ENCODE measurements at places on chromosomes 2 and 18.

DNA sequence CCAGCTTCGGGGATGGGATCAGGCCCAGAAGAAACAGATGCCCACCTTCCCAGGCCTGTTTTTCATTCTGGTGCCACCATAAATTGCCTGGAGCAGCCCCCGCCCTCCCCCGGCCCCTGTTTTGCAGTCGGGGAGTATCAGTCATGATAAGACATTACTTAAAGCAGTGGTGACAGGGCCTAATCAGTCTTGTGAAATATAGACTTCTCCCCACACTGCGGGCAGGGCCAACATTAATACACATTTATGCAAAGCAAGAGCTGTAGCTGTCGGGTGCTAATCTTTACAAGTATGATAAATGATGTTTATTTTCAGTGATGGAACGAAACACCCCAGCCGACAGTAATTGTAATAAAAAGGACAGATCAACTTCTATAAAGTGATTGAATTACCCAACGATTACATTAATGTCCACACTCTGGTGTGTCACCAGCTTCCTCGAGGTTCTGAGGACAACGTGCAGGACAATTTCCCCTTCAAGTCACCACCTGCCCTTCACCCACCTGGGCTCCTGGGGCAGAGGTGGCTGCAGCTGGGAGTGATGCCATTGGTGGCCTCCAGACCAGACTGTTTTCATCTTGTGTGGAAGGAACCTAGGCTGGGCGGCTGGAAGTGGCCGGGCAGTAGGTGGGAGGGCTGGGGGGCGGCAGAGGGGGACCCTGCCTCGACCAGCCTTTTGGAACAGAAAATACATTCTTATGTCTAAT, 226.0 kb downstream of the TFCP2L1 start:
- no peaks in the 10 kb centered on the region for H3K27me3 ChIP-seq
- no peak overlapping the region for H3K4me3 ChIP-seq
- H3K27ac ChIP-seq: no peak overlapping the region
- H3K4me1 ChIP-seq: no peaks in the 10 kb centered on the region

DNA sequence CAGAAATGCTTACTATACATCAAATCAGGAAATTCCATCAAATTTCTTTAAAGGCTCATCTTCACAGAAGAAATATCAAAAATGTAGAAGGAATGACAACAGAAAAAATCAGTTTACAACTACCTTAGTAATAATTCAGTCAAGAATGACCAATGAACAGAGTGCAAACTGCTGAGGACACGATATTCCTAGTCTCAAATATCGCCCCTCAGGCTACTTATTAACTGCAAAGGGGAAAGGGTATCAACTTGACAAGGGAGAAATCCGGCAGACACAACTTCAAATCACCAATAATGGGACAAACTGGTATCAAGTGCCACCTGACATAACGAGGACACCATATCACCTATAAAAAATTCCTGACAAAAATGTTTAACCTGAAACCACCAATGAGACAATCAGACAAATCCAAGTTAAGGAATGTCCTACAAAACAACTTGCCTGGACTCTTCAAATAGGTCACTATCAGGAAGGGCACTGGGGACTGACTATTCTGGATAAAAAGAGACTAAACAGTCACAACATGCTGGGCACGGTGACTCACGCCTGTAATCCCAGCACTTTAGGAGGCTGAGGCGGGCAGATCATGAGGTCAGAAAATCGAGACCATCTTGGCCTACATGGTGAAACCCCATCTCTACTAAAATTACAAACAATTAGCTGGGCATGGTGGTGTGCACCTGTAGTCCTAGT, 12.8 kb downstream of the COX7A2L start:
- no peak for DNase-seq
- H3K4me1 ChIP-seq: peaks cover 12% of the 10 kb centered on the region
- H3K27ac ChIP-seq: no peak overlapping the region
- no peaks in the 10 kb centered on the region for H3K27me3 ChIP-seq
- no peak overlapping the region for H3K4me3 ChIP-seq

DNA sequence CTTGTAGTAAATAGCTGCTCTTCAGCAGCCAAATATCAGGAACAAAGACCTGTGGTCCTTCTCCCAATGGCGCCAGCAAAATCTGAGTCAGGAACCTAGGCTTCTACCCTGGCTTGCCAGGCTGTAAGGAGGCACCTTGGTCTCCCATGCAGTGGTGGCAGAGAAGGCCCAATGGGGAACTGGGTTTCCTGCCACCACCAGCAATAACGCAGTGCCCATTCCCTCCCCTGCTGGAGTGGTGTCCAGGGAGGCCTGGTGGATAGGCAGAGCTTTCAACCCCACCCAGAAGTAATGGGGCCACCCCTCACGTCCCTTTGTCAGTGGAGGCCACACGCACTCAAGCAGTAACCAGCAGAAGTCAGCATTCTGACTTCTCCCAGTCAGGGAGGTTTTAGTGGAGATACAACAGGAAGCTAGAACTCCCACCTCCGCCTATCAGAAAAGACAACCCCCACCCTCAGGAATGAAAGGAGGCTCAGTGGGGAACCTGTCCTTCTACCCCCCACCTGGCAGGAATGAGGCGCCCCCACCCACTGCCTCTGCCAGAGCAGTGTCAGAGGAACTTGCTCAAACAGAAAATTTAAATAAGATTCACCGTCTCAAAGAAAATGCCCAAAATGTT, 132.4 kb downstream of the COPS8 start:
- DNase-seq: no peak
- no peaks in the 10 kb centered on the region for H3K4me1 ChIP-seq
- no peak overlapping the region for H3K4me3 ChIP-seq
- no peaks in the 10 kb centered on the region for H3K36me3 ChIP-seq
- no peak overlapping the region for H3K27ac ChIP-seq

GRCh38 chr18:28050545-28050944, 126.4 kb downstream of the CDH2 start:
- no peak overlapping the region for H3K4me3 ChIP-seq
- no peaks in the 10 kb centered on the region for H3K4me1 ChIP-seq
- no peak overlapping the region for H3K27ac ChIP-seq
- no peaks in the 10 kb centered on the region for H3K36me3 ChIP-seq
- no peaks in the 10 kb centered on the region for H3K27me3 ChIP-seq

GRCh38 chr2:29159125-29159524, 43.9 kb downstream of the CLIP4 start:
- H3K36me3 ChIP-seq: no peaks in the 10 kb centered on the region
- no peak overlapping the region for H3K27ac ChIP-seq
- DNase-seq: no peak
- H3K4me3 ChIP-seq: no peak overlapping the region
- H3K27me3 ChIP-seq: peaks cover 20% of the 10 kb centered on the region
- H3K4me1 ChIP-seq: no peaks in the 10 kb centered on the region

Data from DND-41 (cell line).